ENCODE measurements at places on chromosomes 4 and X. TPM values are rescaled to one million over a fixed set of nuclear protein-coding genes. Genes with fewer than 3 reads are reported as not detected.

The MAGEA9B gene
- not detected for total RNA-seq

DNA sequence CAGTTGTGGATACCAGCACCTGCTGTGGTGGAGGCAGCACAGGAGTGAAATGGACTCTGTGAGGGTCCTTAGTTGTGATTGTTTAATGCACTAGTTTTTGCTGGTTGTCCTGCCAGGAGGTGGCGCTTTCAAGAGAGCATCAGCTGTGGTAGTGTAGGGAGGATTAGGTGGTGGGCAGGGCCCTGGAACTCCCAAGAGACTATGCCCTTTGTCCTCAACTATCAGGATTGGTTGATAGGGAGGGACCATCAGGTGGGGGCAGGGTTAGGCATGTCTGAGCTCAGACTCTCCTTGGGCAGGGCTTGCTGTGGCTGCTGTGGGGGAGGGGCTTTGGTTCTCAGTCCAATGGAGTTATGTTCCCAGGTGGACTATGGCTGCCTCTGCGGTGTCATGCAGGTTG lies 121.9 kb downstream of the RRAGB start:
- H3K36me3 ChIP-seq, result no peaks in the 10 kb centered on the region
- DNase-seq, result no peak
- no peaks in the 10 kb centered on the region for H3K27me3 ChIP-seq
- no peak overlapping the region for H3K4me3 ChIP-seq
- no peak overlapping the region for H3K27ac ChIP-seq
- H3K4me1 ChIP-seq, result no peaks in the 10 kb centered on the region

DNA sequence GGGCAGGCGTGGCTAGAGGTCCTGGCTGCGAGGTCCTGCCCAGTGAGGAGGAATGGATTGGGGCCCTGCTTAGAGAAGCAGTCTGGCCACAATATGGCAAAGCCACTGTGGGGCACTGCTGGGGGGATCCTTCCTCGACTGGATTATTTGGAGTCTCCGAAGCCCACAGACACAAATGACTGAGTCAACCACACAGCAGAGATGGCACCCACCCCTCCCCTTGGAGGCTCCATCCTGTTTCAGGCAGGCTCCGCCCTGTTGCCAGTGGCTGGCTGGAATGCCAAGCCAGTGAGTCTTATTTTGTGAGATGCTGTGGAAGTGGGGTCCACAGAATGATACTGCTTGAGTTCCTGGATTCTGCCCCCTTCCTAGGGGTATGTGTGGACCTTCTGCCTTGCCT lies 363.9 kb downstream of the PPP1R2C start:
- H3K4me3 ChIP-seq, result no peak overlapping the region
- no peaks in the 10 kb centered on the region for H3K36me3 ChIP-seq
- H3K27ac ChIP-seq, result no peak overlapping the region
- H3K27me3 ChIP-seq, result no peaks in the 10 kb centered on the region

- H3K4me3 ChIP-seq, result no peak overlapping the region
- DNase-seq, result peak; percentile 30
- H3K36me3 ChIP-seq, result peaks cover 12% of the 10 kb centered on the region
- no peak overlapping the region for H3K27ac ChIP-seq
Measured at GRCh38 chrX:24081661-24082154, 27.0 kb downstream of the EIF2S3 start.

The CYTL1 gene
- 0.47 TPM for total RNA-seq

All from left ventricle myocardium inferior (tissue), 1 donor.